ENCODE measurements at places on chromosomes 2 and 18.
A peak's percentile ranks its signal among the peaks of the same experiment; 100 is the strongest.

- no peak for DNase-seq
Observed at GRCh38 chr2:226671141-226671676, 128.4 kb downstream of the IRS1 start.

DNA sequence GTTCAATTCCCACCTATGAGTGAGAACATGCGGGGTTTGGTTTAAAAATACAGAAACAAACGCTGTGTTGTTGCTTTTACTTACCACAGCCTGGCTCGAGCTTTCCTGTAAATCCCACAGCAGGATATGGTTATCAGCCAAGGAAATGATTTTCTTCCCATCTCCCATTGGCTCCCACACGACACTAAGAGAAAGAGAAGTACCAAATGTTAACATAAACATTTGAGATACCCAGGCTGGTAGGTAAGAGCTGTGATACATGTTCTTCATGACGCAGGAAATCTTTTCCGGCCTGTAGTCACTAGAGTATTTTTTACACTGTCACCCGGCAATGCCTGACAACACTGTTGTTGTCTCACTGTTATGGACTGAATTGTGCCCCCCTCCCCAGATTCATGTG, 163.6 kb downstream of the EIPR1 start:
- no peak for DNase-seq

DNA sequence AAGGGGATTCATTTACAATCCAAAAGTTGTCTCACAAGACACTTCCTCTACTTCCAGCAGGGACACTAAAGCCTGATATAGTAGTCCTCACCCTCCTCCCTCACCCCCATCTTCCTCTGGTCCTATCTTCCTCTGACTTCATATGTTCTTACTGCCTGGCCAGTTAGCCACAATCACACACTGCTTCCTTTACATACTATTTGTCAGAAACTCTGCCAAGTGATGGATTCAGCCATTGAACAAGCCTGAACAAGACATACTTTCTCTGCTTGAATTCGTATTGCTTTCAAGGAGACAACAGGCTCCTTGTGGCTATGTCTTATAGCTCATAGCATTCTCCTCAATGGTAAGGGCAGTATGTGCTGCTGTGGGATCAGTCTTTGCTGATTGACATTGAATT, 672.2 kb downstream of the BCL11A start:
- DNase-seq: no peak

- DNase-seq: no peak
Observed at GRCh38 chr18:50492097-50492496, 67.8 kb upstream of the MAPK4 start.

DNA sequence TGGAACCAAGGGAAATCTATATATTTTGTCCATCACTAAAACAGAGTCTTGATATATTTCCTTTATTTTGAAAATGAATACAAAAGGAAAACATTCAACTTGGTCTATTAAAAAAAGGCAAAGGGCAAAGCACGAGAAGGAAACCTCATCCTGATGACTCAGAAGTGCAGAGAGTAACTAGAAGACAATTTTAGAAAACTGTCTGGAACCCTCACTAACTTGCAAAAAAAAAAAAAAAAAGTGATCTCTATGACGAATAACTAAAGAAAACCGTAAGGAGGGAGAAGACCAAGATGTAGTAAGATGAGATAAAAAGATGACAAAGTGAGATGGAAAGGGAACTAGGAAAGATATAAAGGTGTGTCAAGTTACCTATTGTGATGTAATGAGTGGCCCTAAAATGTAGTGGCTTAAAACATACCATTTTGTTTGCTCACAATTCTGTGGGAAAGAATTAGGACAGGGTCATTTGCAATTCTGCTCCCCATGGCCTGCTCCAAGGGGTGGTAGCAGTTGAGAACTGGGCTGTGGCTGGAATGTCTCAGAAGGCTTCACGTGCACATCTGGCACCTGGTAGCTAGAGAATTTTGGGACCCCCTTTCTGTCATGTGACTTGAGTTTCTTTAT, 303.0 kb downstream of the DYSF start:
- no peak for DNase-seq

- DNase-seq: no peak
Observed at GRCh38 chr2:239753401-239753837, 271.7 kb downstream of the NDUFA10 start.

- peak; percentile 43 for DNase-seq
Observed at GRCh38 chr18:8754995-8755960, 49.9 kb downstream of the MTCL1 start.

DNA sequence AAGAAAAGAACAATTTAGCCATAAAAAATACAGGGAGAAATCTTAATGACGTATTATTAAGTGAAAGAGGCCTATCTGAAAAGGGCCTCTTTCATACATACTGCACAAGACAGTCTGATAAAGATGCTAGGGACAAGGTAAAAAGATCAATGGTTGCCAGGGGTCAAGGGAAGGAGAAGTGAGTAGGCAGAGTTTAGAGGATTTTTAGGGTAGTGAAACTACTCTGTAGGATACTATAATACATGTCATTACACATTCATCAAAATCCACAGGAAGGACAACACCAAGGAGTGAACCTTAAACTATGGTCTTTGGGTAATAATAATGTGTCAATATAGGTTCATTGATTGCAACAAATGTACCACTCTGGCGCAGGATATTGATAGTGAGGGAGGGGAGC, 289.3 kb downstream of the FSIP2 start:
- no peak for DNase-seq

Data from KBM-7 (cell line).